ENCODE measurements at places on chromosomes 11 and 22.

GRCh38 chr22:46737976-46738646 lies at the start of gene CERK:
Gene CERK (minus strand): TSS chr22:46738252. CDS start chr22:46738148, 104 bp downstream.
- DNase-seq, result peak; percentile 76

DNA sequence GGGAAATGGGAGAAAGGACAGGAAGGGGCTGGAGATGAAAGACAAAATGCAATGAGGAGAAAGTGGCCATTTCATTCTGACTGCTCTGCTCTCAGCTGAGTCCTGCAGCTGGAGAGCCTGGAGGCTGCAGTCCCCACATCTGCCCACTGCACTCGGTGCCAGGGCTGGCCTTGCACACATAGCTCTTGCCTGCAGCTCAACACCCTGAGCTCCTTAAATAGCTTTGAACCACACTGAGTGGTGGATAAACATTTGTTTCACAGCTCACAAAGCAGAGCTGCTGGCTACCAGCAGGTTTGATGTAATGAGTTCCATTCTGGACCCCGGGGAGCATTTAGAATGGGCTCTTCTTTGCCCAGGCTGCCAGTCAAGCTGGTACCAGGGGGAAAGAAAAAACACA lies 426.1 kb upstream of the CADM1 start:
- DNase-seq, result no peak

GRCh38 chr11:134592391-134592990 lies 180.4 kb upstream of the B3GAT1 start:
- peak; percentile 78 for DNase-seq

DNA sequence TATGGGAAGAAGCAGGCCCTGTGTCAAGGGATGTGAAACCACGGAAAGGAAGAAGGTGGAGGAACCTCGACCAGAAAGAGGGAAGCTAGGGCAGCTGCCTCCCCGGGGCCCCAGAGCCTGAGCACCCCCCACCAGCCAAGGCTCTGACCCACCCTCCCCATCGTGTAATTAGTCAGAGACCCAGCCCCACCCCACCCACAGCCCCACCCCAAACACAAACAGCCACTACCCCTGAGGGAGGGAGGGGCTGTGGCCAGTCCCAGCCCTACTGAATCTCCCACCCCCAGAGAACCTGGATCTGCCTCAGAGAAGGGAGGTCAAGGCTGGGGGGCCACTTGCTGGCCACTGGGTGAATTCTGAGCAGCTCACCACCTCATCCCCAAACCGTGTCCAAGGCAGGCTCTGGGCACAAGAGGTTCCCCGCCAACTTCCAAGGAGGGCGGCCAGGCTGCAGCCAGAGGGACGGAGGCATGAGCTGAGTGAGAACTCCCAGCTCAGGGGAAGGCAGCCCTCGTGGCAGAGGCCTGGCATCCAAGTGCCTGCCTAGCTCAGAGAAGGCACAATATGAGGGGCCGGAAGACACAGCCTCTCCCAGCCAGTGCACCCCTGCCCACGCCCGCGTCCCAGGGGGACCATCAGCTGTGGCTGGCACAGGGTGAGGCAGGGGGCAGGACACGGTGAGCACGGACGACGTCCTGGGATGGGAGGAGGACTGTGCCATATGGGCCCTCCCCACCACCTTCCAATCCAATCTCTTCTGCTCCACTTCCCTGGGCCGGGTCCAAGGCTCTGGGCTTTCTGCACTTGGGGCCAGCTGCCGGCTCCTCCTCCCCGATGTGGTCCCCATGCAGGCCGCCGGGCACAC lies 2.7 kb downstream of the PLXNB2 start:
- DNase-seq, result no peak

- DNase-seq, result no peak
Measured at GRCh38 chr22:23401111-23401909, 178.8 kb downstream of the IGLL1 start.

DNA sequence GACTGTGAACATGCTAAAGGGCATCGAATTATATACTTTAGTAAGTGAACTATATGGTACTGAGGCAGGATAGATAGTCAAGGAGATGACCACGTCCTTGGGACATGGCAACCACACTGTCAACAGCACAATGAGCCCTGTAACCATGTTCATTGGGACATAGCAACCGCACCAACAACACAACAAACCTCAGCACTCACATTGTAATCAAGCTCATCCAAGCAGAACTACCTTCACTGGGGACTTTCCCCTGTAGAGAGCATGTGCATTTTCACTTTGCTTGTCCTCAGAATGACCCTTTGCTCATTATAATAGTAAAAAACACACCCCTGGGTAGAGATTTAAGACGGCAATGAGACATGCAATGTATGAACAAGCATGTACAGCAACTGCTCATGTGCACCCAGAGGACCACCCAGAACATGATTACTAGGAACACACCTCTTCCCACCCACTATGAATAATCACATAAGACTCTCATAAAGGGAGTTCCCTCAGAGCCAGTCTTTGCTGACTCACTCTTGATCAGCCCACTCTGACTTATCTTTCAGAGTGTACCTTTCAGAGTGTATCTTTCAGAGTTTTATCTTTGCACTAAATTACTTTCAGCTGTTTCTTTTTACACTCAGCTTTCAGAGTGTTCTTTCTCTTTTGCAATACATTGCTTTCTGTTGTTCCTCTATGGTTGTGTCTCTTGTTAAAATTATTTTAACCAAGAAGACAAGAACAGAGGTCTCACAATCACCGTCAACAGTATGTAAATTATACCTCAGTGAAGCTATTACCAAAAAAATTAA lies 4.1 kb upstream of the PLAAT2 start:
- DNase-seq, result peak; percentile 31

GRCh38 chr11:10628508-10629236 lies 60.2 kb upstream of the LYVE1 start:
- no peak for DNase-seq

DNA sequence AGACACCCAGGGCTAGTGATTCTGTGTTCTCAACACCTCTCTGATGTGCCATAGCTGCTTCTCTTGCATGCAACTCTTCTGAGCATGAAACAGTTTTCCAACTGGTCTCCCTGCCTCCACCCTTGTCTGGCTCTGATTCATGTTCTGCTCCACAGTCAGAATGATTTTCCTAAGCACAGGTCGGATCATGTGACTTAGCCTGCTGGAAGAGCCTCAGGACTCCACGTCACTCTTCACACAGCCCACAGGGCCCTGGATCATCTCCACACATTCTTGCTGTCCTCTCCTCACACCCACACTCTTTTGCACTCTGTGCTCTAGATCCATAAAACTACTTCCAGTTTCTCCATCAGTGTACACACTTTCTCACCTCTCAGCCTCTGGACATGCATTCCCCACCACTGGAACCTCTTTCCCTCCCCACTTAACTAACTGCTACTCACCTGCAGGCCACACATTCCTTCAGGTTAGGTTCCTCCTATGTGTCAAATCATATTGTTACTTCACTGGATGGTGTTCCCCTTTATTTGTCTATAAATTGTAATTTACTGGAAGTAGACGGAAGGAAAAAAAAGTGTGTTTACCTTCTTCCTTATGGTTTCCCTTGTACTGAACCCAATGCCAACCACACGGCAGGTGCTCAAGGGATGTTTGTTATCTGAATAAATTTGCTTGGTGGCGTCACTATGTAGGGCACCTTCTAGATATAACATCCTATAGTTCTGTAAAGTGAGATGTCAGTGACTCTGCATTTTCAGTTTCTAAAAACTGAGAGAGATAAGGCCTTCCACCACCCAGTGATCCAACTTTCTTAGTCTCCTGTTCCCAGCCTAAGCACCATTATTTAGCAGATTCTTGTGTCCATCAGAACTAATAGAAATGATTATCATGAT lies 133.7 kb downstream of the ETS1 start:
- no peak for DNase-seq

DNA sequence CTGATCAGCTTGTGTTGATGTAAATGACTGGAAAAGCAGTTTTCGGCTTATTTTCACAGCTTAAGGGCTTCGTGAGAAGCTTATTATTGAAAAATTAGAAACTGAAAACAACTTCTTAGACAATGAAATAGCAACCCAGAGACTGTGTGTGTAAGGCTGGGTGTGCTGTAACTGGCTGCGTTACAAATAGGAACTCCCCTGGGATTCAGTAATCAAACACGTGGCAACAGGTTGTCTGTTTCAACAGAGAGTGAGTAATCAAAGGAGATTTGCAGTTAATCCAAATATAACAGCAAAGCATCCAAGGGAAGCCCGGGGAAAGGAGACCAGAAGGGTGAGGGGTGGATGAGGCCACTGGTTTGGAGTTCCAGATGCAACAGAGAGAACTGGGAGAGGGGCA lies 19.2 kb downstream of the NTM start:
- no peak for DNase-seq

DNA sequence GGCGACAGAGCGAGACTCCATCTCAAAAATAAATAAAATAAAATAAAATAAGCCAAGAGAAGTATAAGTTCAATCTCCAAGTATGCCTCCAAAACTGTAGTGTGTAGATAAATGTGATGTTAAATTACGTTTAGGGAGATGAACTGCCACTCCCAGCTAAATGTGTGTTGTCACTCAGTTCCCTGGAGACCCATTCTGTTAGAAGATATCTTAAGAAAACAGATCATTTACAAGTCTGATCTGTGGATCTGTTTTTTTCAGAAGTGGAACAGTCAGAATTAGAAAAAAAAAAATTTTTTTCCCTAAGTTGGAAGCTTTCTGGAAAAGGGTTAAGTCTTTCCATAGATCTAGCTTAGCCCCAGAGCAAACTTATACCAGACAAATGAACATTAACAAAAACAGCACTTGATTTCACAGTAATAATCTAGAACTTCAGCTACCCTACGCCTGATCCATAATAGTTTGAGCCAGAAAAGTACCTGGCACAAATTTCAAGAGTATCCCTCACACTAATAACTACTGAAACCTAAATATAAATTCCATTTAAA lies 18.2 kb downstream of the CELF1 start:
- DNase-seq, result no peak

GRCh38 chr11:131624531-131624930 lies 254.1 kb downstream of the NTM start:
- DNase-seq, result no peak

DNA sequence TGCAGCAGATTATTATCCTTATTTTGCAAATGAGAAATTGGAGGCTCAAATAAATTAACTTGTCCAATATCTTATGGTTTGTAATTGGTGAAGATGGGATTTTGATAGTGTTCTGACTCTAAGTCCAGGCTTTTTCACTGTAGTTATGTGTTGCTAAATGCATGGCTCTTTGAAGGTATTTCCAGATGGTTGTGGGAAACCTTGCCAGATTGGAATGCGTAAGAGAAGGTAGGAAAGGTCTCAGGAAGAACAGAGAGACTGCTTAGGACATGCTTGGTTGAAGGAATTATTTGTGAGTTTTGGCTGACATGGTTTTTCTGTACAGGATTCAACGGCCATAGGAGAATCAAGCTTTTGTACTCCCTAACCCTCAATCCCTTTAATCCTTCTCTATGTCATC lies 108.6 kb downstream of the STIM1 start:
- DNase-seq, result no peak

DNA sequence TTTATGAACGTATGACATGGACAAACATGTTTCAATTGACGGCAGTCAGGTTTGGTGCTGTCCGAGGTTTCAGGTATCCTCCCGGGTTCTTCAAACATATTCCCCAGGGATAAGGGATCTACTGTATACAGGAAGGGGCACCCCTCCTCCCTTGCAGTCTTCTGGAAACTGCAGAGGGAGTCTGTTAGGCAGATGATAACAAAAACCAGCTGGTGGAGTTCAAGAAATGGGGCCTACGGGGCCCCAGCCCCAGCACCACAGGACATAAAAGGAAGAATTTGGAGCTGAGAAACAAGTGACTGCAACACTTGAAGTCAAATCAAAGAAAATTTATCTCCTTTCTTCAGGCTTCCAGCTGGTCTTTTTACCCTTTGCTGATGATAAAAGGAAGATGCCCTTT lies 32.1 kb downstream of the SNU13 start:
- no peak for DNase-seq

DNA sequence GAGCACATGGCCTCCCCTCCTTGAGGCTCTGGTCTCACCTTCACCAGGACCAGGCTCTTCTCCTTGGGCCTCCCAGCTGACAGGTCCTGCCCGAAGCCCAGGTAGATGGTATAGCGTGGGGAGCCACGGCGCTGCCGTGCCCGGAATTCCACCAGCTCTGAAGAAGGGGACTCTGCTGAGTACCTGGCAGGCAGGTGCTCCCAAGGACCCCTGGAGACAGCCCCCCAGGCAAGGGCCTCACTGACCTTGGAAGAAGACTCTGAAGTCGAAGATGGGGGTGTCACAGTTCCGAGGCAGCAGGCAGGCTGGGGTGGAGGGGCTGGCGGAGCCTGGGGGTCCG lies 2.8 kb downstream of the IRF7 start:
- DNase-seq, result no peak

DNA sequence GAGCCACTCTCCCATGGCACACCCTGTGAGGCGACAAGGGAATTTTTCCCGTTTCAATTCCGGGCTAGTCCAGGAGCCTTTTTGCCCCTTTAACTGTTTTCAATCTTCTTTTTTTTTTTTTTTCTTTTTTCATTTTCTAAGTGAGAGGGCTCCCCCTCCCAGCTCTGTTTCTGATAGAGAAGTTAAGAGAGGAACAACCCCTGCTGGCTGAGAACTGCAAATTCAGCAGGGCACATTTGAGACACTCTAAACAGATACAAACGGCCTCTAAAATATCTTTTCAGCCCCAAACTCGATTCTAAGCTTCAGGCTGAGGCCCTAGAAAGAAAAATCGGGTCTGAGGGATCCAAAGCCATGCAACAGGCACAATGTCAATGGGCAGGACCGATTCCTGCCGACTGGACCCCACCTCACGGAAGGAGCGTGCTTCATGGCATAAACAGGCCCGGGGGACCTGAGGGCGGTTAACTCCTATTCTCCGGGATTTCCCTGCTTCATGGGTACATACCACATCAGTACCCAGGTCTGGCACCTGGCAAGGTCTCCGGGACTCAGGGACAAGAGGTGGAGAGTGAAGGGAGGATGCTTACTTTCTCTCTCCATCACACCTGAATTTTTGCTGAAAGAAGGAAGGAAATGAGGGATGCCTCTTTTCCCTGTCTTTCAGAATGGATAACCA lies 627.5 kb downstream of the BUD13 start:
- DNase-seq, result no peak

DNA sequence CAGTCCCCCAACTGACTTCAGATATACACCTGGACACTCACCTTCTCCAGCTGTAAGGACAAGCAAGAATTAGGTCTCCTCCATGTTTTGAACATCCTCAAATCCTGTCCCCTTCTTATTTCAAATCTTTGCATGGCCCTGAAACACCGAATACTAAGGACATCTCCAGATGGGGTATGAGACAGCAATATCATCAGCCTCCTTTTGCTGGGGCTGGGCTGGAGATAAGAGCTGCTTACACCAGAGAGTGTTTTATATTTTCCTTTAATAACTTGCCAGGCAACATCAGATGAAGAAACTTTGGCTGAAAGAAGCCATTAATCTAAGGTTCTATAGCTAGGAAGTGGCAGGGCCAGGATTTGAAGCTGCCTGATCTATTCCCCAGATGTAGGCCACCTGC lies 21.6 kb downstream of the TUG1 start:
- DNase-seq, result no peak

- no peak for DNase-seq
Measured at GRCh38 chr11:106706355-106706754, 311.9 kb downstream of the GUCY1A2 start.

Data from stimulated activated effector memory CD8-positive, alpha-beta T cell treated with anti-CD3 and anti-CD28 coated beads, Interleukin-12 subunit alpha, Interleukin-12 subunit beta, amount 100 ng/mL, for 72 hours (primary cell).